ENCODE measurements at places on chromosomes 5 and 9.

DNA sequence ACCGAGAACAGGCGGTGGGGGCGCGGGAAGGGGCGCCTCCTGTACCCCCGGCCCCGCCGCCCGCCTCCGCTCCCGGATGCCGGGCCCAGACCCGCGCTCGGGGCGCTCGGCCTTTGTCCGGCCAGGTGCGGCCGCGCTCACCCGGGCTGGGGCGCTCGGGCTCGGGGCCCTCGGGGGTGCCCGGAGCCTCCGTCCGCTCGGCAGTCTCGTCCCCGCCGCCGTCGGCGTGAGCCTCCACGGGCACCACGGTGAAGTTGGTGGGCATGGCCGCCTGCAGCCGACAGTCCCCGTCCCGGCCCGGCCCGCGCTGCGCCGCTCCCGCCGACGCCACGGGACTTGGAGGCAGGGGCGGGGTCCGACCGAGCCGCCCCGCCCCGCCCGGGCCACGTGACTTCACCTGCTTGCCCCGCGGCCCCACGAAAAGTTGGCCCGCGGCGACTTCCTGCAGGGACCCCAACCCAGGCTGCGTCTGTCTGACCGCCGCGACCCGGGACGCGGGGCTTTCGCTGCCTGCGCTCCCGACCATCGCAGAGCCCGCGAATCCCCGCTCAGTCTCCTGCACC, at the start of gene SLC12A7:
TSS of gene SLC12A7 (minus strand) at position 337 of the 563 bp plus-strand sequence. CDS start at position 265, 72 bp downstream.
- DNase-seq: peak; percentile 38

- no peak for DNase-seq
These were observed 171.0 kb upstream of the OTULINL start for GRCh38 chr5:14410394-14411201.

- DNase-seq: no peak
These were observed 101.2 kb downstream of the PCSK1 start for GRCh38 chr5:96331681-96332361.

DNA sequence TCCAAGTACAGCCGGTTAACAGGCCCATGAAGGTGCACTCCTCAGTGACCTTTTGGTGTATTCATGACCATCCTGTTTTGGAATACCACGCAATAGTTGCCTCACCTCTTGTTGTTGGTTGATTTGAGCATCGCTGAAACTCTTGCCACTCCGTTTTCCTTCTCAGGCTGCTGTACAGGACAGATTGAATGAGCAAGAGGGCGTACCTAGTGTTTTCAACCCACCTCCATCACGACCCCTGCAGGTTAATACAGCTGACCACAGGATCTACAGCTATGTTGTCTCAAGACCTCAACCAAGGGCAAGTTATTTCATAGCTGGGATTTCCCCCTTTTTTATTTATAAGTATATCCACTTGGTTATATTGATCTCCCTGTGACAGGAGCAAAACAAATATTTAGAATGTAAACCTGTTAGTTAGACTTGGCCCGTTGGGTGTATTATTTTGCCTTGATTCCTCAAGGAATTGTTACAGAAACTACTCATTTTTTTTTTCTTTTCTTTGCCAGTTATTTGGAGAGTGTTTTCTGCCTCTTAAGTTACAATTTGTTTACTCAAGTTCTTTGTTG, 38.1 kb downstream of the FAF2 start:
- no peak for DNase-seq

GRCh38 chr9:114098936-114099668, at the start of gene KIF12:
Gene KIF12 (minus strand): TSS chr9:114099292. CDS start chr9:114099276, 16 bp downstream.
- no peak for DNase-seq
